ENCODE measurements at places on chromosomes 3 and 15.

- no peak for DNase-seq
These were observed 218.4 kb upstream of the TLE3 start for GRCh38 chr15:70316059-70316600.

GRCh38 chr3:44074181-44074580, 167.5 kb upstream of the TOPAZ1 start:
- no peak for DNase-seq

DNA sequence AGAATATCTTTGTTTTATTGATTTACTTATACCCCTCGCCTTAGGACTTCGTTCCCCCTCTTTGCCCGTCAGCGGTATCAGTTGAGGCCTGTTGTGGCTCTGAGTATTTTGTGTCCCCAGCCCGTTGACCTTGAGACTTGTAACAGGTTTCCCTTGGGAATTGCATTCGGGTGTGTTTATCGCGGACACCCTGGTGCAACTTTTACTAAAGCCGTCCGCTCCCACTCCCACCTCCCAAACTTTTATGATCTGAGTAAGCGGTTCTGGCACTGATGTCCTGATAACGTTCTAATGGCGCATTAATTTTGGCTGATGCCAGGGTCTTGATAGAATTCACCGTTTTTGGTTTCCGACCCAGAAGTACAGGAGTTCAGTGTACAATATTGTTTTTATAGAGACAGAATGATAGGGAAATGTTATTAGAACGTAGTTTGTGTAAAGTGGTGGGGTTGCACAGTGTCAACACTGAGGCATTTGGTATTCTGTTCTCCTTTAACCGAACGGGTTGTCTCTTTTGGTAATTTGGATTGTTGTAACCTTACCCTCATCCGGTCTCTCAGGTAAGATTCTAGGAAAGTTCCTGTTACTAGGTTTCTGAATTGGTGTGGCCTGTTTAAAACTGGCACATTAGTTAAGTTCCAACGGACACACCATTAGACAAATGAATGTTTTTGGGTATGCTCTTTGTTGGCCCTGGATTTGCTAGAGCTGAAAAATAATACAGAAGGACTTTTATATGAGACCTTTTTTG, 47.8 kb downstream of the OIP5 start:
- DNase-seq, result peak; percentile 59

- no peak for DNase-seq
These were observed 85.2 kb downstream of the UBE2E2 start for GRCh38 chr3:23288286-23288685.

DNA sequence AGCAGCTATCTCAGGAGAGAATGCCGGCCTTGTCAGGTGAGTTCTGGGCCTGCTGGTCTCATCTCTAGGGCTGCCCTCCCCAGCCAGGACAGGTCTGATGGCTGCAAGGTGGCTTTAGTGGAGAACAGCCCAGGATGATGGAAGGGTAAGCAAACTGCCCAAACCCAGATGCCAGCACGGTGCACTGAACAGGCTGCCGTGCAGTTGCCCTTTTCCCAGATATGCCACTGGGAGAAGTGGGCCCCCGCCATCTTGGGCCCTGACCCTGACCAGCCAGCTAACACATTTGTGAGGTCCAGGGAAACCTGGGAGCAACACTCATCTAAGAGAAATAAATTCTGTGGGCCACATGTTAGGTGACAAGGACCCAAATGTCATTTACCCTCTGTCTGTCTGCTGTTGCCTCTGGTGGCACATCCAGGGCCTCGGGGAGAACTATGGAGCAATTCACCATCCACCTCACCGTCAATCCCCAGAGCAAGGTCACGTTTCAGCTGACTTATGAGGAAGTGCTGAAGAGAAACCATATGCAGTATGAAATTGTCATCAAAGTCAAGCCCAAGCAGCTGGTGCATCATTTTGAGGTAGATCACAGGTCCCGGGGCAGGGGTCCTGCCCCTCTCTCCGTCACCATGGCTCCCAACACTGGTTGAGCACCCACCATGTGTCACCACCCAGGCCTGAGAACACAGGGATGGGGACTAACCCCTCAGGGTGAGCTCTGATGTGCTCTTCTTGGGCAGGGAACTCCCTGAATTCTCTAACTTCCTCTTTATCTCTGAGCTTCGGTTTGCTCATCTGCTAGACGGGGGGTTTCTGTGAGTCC, 1.8 kb downstream of the ITIH1 start:
- DNase-seq, result no peak

- no peak for DNase-seq
These were observed 95.7 kb upstream of the MCTP2 start for GRCh38 chr15:94135486-94136147.

DNA sequence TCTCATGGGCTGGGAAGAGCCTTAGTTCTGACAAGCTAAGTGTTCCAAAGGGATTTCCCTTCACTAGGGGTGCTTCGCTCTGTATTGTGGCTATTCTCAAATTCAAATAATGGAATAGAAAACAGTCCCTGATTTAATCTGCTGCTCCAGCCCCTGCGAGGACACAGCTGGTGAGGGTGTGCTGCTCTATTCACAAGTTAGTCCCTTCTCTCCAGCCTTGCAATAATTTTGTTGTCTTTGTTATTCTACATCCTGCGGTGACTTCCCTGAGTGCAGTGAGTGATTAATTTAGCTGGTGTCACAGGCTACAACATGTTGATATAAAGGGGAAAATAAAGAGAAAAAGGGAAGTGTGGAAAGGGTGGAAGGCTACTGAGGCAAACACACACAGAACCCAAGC, 180.5 kb upstream of the VEPH1 start:
- no peak for DNase-seq

GRCh38 chr3:140501061-140501769, 176.6 kb upstream of the TRIM42 start:
- DNase-seq, result peak; percentile 55

DNA sequence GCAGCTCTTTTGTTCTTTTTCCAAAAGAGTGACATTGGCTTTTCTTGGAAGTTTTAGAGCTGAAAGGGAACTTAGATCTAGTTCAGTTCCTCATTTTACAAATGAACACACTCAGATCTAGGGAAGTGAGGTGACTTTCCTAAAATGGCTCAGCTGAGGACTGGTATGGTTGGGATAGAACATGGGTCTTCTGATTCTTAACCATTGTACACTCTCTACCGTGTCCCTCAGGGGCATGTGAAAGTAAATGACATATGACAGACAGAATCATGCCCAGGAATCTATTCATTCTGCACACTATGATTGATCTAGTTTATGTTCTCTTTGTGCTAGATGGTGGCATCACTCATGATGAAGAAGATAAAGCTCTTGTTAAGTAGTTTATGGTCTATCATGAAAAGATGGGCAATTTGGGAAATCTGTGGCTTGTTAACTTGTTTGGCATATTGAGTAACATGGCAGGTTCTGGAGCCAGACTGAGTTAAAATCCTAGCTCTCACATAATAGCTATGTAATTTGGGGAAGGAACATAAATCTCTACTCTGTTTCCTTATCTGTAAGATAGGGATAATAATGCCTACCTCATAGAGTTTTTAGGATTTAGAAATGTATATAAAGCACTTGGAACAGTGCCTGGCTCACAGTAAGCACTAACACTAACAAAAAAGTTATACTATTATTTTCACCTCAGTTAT, 30.9 kb downstream of the UBE2E1 start:
- no peak for DNase-seq

DNA sequence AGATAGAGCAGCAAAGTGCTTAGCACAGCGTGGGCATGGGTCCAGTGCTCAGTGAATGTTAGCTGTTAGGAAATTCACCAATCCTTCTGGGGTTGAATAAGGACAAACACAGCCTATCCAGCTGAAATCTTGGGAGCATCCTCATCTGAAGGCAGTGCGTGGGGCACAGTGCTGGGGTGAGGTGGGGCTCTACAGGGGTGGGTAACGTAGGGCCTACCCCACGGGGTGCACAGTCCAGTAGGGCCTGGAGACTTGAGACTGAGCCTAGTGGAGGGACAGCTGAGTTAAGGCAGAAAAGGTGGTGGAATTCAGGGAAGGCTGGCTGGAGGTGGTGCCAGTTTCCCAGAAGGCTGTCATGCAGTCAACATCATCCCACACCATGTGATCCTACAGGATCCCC, 73.0 kb downstream of the ISG20 start:
- DNase-seq, result no peak

DNA sequence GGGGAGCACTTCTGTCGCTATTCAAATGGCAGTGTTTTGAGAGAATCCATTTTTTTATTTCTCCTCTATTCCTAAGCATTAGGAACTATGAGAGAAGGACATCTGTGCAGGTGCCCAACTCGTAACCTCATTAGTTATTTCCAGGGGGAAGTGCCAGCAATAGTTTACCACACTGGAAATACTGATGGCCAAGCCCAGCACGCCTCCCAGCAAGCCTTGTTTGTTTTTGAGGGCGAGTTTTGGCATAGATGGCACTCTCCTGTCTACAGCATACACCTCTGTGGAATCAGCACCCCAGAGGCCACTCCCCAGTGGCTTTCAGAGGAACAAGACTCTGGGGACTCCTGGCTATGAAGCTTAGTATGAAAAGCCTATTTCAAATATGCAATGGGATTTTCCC, 36.6 kb downstream of the FAN1 start:
- no peak for DNase-seq

- peak; percentile 76 for DNase-seq
These were observed 31.4 kb upstream of the NOX5 start for GRCh38 chr15:68982976-68983563.

GRCh38 chr3:60573494-60573893, 677.8 kb downstream of the FHIT start:
- DNase-seq, result no peak
